ENCODE measurements at places on chromosomes 16 and 17. TPM values are rescaled to one million over a fixed set of nuclear protein-coding genes. Genes with fewer than 3 reads are reported as not detected.

Gene DLX4
- total RNA-seq: 0.51 TPM

Gene GP1BA
- not detected for total RNA-seq

Gene HSD11B2
- total RNA-seq: 18.3 TPM

GRCh38 chr17:36600465-36600864 lies 918 bp upstream of the MRM1 start:
- no peak for DNase-seq

- DNase-seq: no peak
Measured at GRCh38 chr17:64778240-64779097, 116.4 kb upstream of the SMURF2 start.

DNA sequence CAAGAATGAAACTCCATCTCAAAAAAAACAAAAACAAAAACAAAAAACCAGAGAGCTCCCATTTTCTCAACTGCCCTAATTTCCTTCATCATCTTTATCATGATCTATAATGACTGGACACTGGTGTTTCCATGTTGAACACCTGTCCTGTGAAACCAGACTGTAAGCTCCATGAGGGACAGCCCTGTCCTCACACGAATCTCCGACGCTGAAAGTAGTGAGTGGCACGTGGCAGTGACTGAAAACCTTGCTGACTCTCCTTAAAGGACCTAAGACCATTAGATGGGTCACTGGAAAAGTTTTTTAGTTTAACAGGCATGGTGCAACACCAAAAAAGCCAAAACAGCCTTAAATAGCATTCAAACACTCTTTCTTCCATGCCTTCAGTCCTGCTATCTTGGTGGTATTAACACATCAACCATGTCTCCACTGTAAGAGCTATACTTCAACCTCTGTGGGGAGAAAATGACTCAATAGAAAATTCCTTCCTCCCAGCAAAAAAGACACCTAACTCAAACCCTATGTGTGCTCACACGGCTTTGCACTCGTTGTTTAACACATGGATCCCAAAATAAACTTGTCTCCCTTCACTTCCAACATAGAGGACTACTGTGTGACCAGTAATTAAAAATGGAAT lies 8.3 kb downstream of the AXIN2 start:
- no peak for DNase-seq

GRCh38 chr17:8960325-8961140 lies 5.0 kb downstream of the PIK3R5 start:
- DNase-seq: no peak

DNA sequence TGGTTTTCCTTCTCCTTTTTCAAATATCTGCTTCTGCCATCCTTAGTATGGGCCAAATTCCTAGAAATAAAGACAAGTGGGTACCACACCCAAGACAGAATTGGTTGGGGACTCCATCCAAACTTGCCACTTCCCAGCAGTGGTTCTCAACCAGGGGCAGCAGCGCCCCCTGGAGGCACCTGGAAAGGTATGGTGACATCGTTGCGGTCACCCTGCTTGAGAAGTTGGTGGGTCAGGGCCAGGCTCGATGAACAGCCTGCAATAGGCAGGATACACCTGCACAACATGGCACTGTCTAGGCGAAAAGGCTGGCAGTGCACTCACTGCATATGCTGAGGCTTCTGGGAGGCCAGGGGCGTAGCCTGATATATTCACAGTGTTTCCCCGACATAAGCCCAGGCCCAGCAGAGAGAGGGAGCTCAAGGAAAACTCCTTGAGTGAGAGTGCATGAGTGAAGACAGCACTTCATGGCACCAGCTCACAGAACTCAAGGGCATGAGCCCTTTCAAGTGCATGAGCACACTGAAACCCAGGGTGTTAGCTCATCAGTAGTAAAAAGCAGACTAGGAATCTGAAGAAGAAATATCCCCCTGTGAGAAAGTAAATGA lies 57.7 kb downstream of the CMC2 start:
- DNase-seq: peak; percentile 43

DNA sequence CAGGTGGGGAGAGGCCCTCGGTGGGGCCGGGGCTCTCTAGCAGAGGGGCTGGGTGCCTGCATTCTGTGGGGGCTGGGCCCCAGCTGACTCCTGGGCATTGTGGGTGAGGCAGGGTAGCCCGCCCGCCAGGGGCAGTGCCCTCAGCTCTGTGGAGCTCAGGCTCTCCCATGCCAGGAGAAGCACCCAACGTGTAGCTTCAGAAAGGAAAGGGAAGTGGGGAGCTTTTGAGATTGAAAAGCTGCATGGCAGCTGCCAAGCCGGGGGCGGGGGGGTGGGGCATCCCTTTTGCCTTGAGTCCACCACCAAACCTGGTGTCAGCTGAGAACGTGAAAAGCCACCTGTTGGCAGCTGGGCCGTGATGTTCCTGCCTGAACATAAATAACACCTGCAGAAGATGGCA lies 192.1 kb upstream of the CIBAR2 start:
- DNase-seq: no peak

- peak; percentile 17 for DNase-seq
Measured at GRCh38 chr17:63497708-63498483, 21.0 kb downstream of the ACE start.

Data from HT-29 (cell line).